WTC11 (cell line): ENCODE measurements at places on chromosomes 11 and 22.

- H3K4me1 ChIP-seq, result peaks cover 11% of the 10 kb centered on the region
- no peak for DNase-seq
- no peaks in the 10 kb centered on the region for H3K27me3 ChIP-seq
- no peak overlapping the region; the same call in 1 of the 2 replicates for H3K27ac ChIP-seq
- no peak overlapping the region for H3K4me3 ChIP-seq
Measured at GRCh38 chr11:77309401-77310085, 8.1 kb upstream of the GDPD4 start.

GRCh38 chr22:46582281-46582933 lies 37.8 kb upstream of the GRAMD4 start:
- no peak overlapping the region for H3K4me3 ChIP-seq
- peak overlapping the region; percentile 79 for H3K27ac ChIP-seq
- DNase-seq, result no peak
- peaks cover 63% of the 10 kb centered on the region for H3K4me1 ChIP-seq

- H3K27me3 ChIP-seq, result no peaks in the 10 kb centered on the region
- H3K27ac ChIP-seq, result no peak overlapping the region
- DNase-seq, result no peak
- no peak overlapping the region for H3K4me3 ChIP-seq
- H3K4me1 ChIP-seq, result no peaks in the 10 kb centered on the region
Measured at GRCh38 chr22:17664414-17665055, 26.0 kb downstream of the BCL2L13 start.

GRCh38 chr11:88181776-88182175 lies 6.5 kb upstream of the RAB38 start:
- DNase-seq, result no peak
- no peaks in the 10 kb centered on the region for H3K36me3 ChIP-seq
- no peak overlapping the region for H3K27ac ChIP-seq
- H3K4me3 ChIP-seq, result no peak overlapping the region
- H3K4me1 ChIP-seq, result peaks cover 16% of the 10 kb centered on the region

- H3K4me1 ChIP-seq, result peaks cover 11% of the 10 kb centered on the region
- no peaks in the 10 kb centered on the region for H3K27me3 ChIP-seq
- no peak overlapping the region for H3K4me3 ChIP-seq
- H3K36me3 ChIP-seq, result no peaks in the 10 kb centered on the region
- DNase-seq, result no peak
- H3K27ac ChIP-seq, result no peak overlapping the region
Measured at GRCh38 chr11:66976925-66977324, 1.8 kb downstream of the C11orf86 start.

- H3K4me3 ChIP-seq, result no peak overlapping the region
- H3K4me1 ChIP-seq, result peaks cover 10% of the 10 kb centered on the region; the same call in 1 of the 2 replicates
- DNase-seq, result no peak
- H3K27me3 ChIP-seq, result no peaks in the 10 kb centered on the region; the same call in 1 of the 2 replicates
Measured at GRCh38 chr11:60184824-60185511, 2.1 kb upstream of the MS4A6A start.
